Inflammatory macrophage treated with lipopolysaccharide for 4 hours (primary cell): ENCODE measurements at places on chromosomes 3 and 15.

GRCh38 chr15:42182961-42183360 is 25.1 kb downstream of the VPS39 start:
- DNase-seq, result peak; percentile 82

GRCh38 chr3:27721717-27722564 is at the start of gene EOMES:
TSS of gene EOMES (minus strand) at chr3:27722323. CDS start at chr3:27722294, 29 bp downstream.
- peak; percentile 15 for DNase-seq

- no peak for DNase-seq
These were observed 40.3 kb downstream of the CTNNB1 start for GRCh38 chr3:41239587-41239986.

DNA sequence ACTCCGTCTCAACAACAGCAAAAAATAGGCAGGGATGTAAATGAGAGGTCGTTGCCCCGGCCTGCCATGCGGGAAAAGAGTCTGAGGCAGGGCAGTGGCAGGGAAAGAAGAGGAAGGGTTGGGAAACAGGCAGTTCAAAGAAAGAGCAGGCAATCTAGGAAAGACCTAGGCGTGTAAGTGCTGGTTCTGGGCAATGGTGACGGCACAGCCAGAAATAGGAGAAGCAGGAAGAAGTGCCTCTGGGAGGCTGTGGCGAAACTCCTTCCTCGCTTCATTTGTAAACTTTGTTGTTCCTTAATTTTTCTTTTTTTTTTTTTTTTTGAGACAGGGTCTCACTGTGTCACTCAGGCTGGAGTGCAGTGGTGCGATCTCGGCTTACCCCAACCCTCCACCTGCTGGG is 4.3 kb downstream of the SLC51A start:
- DNase-seq, result peak; percentile 95

- no peak for DNase-seq
These were observed 24.3 kb downstream of the SHF start for GRCh38 chr15:45163508-45163856.

- no peak for DNase-seq
These were observed 25.7 kb downstream of the TYRO3 start for GRCh38 chr15:41584636-41585126.

DNA sequence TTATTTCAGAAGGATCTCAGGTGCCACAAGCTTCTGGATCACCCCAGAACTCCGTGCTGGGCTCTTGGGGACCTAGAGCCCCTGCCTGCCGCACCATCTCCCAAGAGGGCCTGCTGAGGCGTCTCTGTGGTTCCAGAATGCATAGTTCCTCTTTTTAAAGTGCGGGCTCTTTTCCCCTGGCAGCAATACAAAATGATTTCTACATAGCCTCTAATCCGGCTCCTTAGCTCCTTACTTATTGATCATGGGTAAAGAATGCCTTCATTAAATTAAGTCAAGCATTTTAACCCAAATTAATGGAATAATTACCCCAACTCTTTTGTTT is 121.9 kb downstream of the ATP10A start:
- DNase-seq, result peak; percentile 32

DNA sequence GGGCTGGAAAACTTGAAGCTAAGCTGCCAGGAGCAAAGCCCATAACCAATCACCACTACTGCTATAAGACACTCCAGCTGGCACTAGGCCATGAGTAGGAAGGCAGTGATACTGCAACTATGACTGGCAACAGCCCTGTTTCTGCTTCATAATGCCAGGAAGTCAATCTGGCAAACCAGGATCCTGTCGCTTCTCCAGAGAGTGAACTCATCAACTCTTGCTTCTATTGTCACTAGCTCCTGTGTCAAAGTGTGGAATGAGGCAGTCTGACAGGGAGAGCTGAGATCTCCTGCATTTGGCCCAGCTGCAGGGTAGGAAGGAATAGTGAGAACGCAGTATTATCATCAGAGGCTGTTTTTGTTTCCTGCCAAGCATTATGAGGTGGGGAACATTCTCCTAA is 105.3 kb downstream of the CTNNB1 start:
- DNase-seq, result no peak

- DNase-seq, result no peak
These were observed 6.9 kb upstream of the DNAJC19 start for GRCh38 chr3:180996415-180996932.

DNA sequence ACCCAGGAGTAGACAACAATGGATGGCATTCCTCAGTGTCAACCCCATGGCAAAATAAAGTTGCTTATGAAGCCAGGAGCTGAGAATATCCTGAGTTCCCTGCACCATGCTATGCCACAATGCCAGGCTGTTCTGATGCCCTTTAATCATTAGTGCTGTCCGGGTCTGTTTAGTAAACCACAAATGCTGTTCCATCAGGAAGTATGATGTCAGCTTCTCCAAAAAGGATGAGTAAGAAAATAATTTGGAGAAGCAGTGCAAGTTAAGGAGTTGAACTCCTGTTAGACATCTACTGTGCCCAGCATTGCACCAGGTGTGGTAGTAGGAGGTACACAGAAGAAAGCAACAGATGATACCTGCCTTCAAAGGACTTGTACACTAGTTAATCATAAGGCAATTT is 67.9 kb upstream of the GUCA1C start:
- DNase-seq, result peak; percentile 35

GRCh38 chr3:43923104-43923882 is 232.6 kb downstream of the ABHD5 start:
- DNase-seq, result no peak

DNA sequence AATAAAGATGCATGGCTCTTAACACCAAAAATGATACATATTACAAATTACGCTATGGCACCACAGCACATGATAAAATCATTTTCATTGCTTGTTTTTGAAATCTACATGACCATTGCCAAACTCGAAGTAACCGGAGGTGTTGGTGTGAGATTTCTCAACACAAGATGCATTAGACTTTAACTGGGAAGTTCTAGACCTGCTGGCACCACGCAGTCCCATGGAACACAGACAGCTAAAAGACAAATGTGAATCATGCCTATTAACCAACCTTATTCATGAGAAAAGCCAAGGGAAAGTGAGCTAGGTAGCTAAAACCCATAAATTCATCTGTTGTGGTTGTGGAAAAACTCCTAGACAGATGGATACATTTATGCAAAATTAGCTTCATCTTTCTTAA is 595.4 kb downstream of the FOXP1 start:
- no peak for DNase-seq

DNA sequence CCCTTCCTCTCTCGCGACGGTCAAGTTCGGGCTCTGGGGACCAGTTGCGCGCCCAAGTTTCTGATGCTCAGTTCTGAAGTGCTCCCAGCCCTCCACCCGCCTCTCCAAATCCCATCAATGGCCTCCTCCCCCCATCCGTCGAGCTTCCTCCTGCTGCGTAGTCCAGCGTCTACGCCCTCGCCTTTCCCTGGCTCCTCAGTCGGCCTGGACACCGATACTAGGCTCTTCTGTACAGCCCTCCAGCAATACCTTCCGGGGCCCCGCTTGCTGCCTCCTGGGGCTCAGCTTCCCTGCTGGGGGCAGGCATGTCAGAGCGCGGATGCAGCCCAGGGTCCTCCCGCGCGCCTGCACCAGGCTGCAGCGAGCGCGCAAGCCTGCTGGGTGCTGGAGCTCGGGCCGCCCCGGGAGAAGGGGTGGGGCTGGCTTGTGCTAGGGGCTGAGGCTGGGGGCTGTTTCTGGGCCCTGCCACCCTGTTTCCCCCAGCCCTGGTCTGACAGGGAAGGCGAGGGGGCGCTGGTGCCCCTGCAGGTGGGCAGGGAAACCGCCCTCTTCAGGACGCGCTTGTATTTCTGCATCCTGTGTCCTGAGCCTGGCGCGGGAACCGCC is 353.3 kb upstream of the SUCLG2 start:
- DNase-seq, result no peak

DNA sequence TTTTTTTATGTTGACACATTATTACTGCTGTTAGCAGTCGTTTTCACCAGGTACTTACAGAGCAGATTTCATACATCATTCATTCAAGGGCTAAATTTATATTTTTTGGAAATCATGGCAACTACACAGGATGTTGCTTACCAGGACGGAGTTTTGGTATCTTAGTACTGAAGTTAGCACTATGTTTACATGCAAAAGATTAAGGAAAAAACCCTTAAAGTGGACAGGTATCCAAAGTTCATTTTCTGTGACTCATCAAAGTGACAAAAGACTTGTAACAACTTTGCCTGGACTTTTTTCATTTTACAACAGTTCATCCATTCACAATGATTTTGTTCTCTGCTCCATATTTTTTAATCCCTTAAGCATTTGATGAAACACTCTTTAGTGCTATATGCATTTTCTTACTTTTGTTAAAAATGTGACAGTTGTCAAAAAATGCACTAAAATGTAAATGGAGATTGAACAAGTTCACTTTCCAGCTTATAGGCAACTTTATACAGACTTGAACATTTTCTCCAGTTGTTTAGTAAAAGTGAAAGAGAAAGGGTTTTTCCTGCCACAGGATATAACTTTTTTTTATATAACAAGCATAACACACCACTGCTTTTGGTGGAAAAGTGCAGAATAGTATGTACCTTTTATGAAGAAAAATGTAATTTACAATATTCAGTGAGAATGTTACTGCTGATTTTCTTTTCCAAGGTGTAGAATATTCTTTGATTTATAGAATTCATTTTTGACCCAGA is 104.1 kb downstream of the STT3B start:
- peak; percentile 26 for DNase-seq

DNA sequence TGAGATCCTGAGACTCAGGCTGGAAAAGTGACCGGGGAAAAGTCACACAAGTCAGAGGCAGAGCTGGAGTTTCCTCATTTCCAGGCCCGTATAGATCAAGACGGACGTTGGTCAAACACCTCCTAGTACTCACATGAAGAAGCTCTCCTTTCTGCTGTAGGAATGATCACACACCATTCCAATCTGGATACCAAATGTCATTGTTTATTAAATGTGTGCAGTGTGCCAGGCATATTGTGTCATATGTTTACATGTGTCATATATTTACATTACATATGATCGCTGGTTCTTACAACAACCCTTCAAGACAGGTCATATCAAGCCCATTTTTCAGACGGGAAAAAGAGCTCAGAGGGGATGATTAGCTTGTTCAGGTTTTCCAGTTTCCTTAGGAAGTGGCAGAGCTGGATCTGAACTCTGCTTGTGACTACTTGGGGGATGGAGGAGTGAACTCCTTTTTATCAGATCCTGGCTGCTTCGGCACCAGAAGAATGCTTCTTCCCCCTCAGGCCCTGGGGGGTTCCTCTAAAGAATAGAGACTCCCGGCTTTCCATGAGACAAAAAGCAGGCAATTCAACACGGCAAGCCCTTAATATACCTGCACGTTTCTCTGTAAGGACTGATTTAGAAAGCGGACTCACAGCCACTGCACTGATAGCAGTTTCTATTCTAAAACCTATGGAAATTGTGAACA is 41.9 kb downstream of the FAM43A start:
- no peak for DNase-seq

GRCh38 chr15:63939531-63940130 is 105.9 kb upstream of the HERC1 start:
- peak; percentile 70 for DNase-seq

DNA sequence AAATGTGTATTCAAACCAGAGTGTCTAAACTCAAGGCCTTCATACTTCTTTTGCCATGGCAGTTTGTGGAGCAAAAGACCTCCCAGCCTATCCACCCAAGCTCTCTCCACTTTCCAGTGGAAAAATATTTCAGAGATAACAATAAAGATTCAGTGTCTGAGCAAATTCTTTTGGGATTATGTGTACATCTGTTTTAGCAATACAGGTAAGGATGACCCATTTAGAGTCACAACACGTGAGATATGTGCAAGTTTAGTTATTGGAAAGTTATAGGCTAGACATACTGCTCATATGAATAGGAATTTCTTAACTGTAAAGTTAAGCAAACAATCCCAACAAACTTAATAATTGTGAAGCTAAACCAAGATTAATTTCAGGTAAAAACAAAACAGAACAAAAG is 174.5 kb upstream of the LRIG1 start:
- DNase-seq, result no peak

- no peak for DNase-seq
These were observed 115.4 kb downstream of the NEK10 start for GRCh38 chr3:27253831-27254230.

GRCh38 chr3:10841100-10841499 is 25.1 kb downstream of the SLC6A11 start:
- DNase-seq, result no peak

GRCh38 chr3:115347737-115348136 is 200.6 kb upstream of the ZBTB20 start:
- no peak for DNase-seq

- DNase-seq, result no peak
These were observed 169.8 kb upstream of the ANKRD28 start for GRCh38 chr3:15967577-15967976.

DNA sequence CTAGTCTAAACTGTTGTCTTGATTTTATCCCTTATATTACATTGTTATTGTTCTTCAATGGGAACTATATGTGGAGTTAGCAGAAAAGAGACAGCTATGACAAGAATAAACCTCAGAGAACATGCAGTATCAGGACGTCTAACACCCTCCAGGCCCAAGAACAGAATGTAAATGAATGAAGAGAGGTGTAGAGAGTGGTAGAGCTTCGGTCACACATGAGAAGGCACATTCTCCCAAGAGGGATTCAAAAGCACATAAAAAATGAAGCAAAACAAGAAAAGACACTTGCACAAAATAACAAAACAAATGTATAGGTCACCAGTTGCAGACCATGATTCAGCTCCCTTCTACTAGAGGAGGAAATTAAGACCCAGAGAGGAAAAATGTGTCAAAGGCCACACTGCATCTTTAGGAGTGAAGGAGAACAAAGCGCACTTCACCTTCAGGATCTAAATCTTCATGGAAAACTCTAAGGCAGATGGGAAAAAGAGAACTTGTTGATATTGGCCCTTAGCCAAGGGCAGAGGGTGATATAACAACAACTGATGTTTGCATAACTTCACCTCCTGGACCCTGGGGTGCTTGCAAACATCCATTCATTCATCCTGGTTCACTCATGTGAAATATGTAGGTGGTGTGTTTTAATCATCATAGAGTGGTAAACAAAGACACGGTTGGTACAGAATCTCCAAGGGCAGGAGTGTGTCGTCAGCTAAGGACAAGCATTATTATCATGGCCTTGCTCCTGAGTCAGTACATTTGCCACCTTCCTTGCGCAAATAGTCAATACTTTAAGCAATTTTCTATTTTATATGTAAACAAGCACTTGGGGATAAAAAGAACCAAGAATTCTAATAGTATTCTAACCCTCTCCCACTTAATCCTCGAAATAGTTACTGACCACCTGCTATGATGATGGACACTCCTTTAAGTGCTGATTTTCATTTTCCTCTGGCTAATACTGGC is 8.8 kb downstream of the NEK10 start:
- peak; percentile 30 for DNase-seq
